ENCODE measurements at places on chromosomes 7 and 10. TPM values are rescaled to one million over a fixed set of nuclear protein-coding genes. Genes with fewer than 3 reads are reported as not detected.

The CYP2W1 gene
- 0.07 TPM for polyA plus RNA-seq

The HYAL4 gene
- polyA plus RNA-seq, result not detected

The CCDC7 gene
- 1.9 TPM for polyA plus RNA-seq

The FAM13C gene
- polyA plus RNA-seq, result not detected

The SPOCK2 gene
- 0.12 TPM for polyA plus RNA-seq

The TMEM213 gene
- polyA plus RNA-seq, result not detected

The CALML3 gene
- polyA plus RNA-seq, result not detected

The STRA8 gene
- polyA plus RNA-seq, result not detected

The KIAA1549 gene
- 0.04 TPM for polyA plus RNA-seq

The CYP2C18 gene
- not detected for polyA plus RNA-seq

The TMEM168 gene
- 25.4 TPM for polyA plus RNA-seq

The TMEM176A gene
- not detected for polyA plus RNA-seq

The OPN1SW gene
- not detected for polyA plus RNA-seq

The INA gene
- not detected for polyA plus RNA-seq

The MYL7 gene
- not detected for polyA plus RNA-seq

The RBM33 gene
- polyA plus RNA-seq, result 31.7 TPM

The MEOX2 gene
- polyA plus RNA-seq, result not detected

The AKR1C1 gene
- 88.7 TPM for polyA plus RNA-seq

The SVOPL gene
- polyA plus RNA-seq, result 0.36 TPM

The CRYGN gene
- not detected for polyA plus RNA-seq

The STEAP1B gene
- polyA plus RNA-seq, result 30.6 TPM

The CNPY1 gene
- not detected for polyA plus RNA-seq

The LRRD1 gene
- not detected for polyA plus RNA-seq

The NKX1-2 gene
- polyA plus RNA-seq, result not detected

The ST8SIA6 gene
- 3.2 TPM for polyA plus RNA-seq

The SPDYE11 gene
- not detected for polyA plus RNA-seq

The OPALIN gene
- polyA plus RNA-seq, result not detected

The VAX1 gene
- not detected for polyA plus RNA-seq

The SLC25A28 gene
- 24.7 TPM for polyA plus RNA-seq

The CHRM2 gene
- polyA plus RNA-seq, result not detected

The GPER1 gene
- not detected for polyA plus RNA-seq

The CYP2C9 gene
- not detected for polyA plus RNA-seq

The HMX2 gene
- polyA plus RNA-seq, result 0.05 TPM

The TIAL1 gene
- polyA plus RNA-seq, result 89.3 TPM

The PTPRZ1 gene
- polyA plus RNA-seq, result not detected

The CPA4 gene
- polyA plus RNA-seq, result not detected

The TWIST1 gene
- polyA plus RNA-seq, result 0.13 TPM

The VPS37D gene
- 2.1 TPM for polyA plus RNA-seq

The GPR26 gene
- polyA plus RNA-seq, result not detected

The TMEM196 gene
- polyA plus RNA-seq, result not detected

The CCDC172 gene
- not detected for polyA plus RNA-seq

The MBL2 gene
- not detected for polyA plus RNA-seq
